Stimulated activated CD4-positive, alpha-beta T cell treated with anti-CD3 and anti-CD28 coated beads, Interleukin-15, amount 100 ng/mL, for 1 hour (primary cell): ENCODE measurements at places on chromosomes 2 and 18.

- no peak for DNase-seq
Measured at GRCh38 chr2:119136093-119136492, 22.5 kb downstream of the C1QL2 start.

DNA sequence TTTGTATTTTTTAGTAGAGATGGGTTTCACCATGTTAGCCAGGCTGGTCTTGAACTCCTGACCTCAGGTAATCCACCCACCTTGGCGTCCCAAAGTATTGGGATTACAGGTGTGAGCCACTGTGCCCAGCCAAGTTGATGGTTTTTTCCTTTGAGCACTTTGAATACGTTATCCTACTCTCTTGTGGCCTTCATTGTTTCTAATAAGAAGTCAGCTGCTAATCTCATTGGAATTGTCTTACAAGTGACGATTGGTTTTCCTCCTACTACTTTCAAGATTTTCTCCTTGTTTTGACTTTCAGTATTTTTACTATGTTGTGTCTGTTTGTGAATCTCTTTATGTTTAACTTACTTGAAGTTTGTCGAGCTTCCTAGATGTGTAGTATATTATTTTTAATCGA, 88.5 kb downstream of the TMEM200C start:
- DNase-seq, result no peak

GRCh38 chr2:15605721-15606120, 14.1 kb downstream of the DDX1 start:
- no peak for DNase-seq

- no peak for DNase-seq
Measured at GRCh38 chr2:98134172-98135005, 47.4 kb downstream of the VWA3B start.

DNA sequence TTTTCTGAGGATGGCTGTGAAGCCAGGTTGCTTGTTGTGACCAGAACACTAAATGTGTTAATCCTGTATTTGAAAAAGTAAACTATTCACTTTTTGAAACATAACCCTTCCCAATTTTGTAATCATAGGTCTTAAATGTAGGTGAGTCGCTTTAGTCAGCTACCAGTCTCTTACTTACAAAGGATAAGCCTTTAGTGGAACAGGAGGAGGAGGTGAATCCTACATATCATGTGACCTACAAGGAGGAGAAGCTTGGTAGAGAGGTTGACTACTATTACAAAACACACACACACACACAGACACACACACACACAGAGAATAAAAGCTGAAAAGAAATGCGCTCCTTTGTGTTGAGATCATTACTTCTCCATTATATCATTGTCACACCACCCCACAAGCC, 59.9 kb upstream of the SPAG16 start:
- no peak for DNase-seq

GRCh38 chr18:36196238-36196995, 9.1 kb downstream of the MOCOS start:
- DNase-seq, result no peak

DNA sequence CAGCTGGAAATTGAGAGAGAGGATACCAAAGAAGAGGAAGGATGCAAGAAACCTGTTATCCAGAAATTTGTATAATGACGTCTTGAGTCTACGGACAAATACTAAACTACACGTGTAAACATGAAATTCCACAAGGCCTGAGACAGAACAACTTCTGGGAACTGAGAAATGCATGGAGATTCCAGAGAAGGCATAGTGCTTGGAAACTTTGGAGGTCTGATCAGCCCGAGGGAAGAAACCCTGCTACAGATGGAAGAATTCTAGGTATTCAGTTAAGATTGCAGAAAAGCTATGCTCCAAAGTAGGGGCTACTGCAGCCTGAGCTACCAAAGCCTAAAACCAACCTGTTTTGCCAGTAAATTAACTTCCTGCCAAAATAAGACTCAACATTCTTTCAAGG, 120.4 kb downstream of the PDCL3 start:
- DNase-seq, result no peak

- no peak for DNase-seq
Measured at GRCh38 chr2:151570191-151570590, 160.5 kb downstream of the RIF1 start.

GRCh38 chr2:145460112-145460511, 940.2 kb upstream of the ZEB2 start:
- no peak for DNase-seq

- DNase-seq, result no peak
Measured at GRCh38 chr2:216139884-216140283, 30.7 kb downstream of the XRCC5 start.

DNA sequence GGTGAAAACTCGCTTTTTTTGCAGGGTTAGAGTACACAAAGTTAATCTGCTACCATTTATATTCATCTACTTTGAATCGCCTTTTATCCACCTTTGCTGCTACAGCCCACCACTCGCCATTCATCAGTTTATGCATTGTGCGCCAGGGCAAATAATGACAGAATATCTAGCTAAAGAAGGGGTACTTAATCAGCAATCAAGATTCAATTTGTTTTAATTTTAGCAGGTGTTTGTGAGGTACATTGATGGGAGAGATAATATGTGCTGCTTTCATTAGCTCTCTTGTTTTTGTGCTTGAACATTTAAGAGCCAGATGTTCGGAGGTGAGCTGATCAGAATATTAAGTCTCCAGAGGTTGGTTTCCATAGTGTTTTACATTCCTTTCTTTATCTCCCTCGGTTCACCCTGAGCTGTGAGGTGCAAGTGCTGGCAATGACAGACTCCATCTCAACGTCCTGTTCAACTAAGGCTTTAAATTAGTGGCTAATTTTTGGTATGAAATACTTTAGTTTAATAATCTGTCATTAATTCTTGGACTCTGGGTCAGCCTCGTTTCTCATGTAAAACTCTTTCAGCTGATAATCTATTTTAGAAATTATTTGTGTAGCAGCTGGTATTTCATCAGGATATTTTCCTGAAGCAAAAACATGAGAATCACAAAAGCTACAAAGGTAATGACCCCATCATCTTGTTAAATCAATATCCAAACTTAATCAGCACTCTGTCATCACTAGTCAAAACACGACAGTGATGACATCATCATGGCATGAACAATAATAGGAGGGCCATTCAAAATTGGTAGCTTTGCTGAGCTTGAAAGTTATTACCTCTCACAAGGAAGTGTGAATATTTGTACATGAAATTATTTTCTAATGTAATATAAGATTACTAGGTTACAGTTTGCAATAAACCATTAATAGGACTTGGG, 479.9 kb upstream of the FANCL start:
- no peak for DNase-seq

DNA sequence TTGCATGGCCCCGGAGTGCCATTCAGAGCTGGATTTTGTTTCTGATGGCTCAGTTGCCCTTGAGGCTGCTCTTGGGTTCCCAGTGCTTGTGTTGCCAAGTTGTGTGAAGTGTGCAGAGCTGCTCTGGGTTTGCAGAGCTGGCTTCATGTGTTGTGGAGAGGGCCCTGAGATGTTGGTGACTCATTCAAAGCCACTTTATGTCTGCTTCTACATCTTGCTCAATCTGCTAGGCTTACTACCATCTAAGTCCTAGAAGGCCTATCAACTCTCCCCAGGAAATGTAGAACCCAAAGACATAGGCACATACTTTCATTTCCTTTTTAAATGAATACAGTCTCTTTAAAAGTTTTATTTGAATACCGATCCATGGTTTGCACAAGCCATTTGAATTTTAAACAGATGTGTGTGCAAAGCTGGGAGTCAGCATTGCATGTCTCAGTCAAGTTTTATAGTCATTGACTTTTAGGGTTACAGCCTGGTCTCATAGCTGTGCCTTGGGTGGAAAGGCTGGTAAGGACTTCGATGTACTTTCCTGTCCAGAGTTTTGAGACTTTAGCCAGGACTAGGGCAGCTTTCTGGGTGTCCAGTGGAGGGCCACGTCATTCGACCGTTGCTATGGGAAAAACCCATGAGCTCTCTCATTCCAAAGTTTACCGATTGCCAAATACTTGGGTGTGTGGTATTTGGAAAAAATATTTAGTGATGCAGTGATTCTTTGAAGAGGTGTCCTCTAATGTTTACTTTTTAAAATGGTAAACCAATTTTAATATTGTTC, 105.0 kb downstream of the LTBP1 start:
- no peak for DNase-seq

DNA sequence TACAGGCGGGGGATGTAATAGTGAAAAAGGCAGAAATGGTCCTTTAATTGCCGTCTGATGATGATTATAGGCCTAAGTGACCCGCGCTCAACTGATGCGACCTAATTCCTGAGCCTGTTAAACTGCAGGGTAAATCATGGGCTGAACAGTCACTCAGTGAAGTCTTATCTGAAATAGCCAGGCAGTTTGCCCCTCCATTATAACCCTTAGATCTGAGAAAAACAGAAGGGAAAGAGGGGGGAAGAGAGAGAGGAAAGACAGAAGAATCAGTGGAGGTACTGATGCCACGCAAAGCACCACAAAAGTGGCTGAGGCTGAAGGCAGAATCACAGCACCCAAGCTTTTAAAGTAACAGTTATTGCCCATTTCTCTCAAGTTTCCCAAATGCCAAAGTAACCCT, 73.1 kb upstream of the DNMT3A start:
- no peak for DNase-seq

DNA sequence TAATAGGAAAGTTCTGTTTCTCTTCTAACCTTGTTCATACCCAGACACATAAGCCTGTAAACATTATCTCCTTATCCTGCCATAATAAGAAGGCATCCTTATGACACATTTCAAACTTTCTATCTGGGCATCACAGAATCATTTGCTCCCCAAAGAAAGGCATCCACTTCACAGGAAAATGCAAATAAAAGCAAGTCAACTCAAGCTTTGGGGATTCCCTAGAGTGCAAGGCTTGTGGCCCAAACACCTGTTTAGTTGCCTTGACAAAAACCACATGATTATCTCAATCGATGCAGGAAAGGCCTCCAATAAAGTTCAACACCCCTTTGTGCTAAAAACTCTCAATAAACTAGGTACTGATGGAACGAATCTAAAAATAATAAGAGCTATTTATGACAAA, 195.7 kb upstream of the GALNT5 start:
- no peak for DNase-seq

GRCh38 chr2:120312076-120312475, 33.9 kb upstream of the INHBB start:
- DNase-seq, result no peak

DNA sequence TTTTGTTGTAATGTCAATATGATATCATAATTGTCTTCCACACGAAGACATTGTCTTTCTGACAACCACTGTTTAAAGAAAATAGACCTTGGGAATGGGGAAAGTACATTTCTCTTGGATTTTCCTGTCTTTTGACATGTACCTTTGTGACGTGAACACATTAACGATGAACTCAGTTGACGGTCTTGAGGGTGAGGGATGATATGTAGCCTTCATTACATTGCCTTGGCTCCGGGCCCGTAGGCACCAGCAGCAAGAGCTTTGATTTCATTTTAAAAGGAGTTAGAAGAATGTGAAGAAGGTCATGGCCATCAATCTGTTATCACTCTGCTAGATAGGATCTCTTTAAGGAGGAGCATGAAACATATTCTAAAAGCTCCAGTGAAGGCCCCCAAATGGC, 80.9 kb downstream of the LYPD6B start:
- no peak for DNase-seq

DNA sequence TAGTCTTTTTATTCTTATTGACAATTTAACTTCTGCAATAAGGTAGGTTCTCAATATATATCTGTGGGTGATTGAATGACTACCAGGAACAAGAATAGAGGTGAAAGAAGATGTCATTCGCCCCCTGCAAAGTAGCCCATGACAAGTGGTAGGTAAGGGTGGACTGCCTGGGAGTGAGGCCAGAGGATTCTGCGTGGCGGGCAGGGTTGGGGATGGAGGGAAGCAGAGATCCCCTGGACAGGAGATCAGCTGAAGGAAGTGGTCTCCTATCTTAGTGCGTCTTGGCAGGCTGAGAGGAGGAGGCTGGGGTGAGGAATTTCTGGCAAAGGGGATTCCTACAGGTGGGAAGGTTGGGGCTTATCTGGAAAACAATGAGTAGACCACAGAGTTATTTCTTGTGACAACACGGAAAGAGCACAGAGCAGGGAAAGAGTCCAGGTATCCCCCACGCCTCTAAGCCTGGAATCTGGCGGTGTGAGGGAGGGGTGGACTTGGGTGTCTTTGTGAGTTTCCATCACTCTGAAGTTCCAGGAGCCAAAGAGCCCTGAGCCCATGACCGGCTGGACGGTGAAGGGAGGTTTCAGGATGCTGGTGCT, 21.5 kb upstream of the MYCN start:
- DNase-seq, result no peak

DNA sequence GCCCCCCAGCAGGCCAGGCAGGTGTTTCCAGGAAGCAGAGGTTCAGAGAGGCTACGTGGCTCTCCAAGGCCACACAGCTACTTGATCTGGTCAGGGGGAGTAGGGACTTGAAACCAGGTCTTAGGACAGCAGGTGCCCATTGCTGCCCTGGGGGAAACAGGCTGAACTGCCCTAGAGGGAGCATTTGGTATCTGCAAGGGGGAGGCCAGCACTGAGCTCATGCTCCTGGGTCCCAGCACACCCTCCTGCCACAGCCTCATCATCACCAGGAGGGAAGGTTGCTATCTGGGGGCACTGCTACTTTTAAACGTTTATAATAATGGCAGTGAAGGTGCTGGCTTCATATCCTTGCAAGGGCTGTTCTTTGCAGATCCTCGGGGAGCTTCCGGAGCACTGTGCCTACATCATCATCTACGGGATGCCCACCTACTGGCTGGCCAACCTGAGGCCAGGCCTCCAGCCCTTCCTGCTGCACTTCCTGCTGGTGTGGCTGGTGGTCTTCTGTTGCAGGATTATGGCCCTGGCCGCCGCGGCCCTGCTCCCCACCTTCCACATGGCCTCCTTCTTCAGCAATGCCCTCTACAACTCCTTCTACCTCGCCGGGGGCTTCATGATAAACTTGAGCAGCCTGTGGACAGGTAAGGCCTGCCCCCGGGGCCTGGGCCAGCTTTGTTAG, 36.1 kb downstream of the ABCG8 start:
- no peak for DNase-seq

- DNase-seq, result no peak
Measured at GRCh38 chr2:22901471-22902179, 483.4 kb upstream of the KLHL29 start.

DNA sequence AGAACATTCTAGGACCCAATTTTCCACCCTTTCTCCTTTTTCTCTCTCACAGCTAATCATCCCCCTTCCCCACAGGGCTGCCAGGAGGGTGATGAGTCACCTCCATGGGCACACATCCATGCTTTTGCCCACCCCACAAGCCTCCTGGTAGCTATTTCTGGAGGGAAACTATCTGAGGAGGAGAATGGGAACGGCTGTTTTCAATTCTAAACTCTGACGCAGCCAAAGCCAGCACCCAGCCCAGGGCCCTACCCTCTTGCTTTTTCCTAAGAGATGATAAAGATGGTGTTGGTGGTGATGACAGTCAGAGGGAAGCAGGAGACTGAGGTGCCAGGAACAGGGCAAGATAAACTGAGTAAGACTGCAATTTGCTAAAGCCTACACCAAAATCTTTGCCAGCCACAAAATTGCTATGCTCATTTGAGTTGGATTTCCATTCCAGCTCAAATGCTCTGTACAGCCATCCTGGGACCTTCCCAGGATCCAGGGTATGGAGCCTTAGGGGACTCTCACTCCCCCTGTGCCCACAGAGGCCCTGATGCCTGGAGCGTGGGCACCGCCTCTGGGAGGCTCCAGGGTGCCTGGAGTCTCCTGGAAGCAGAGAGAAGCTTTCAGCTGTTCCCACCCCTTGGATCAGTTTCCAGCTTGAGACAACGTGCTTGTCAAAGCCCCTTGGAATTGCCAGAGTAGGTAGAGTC, 62.0 kb upstream of the FZD7 start:
- DNase-seq, result no peak
